ENCODE measurements at places on chromosomes 3 and 15. TPM values are rescaled to one million over a fixed set of nuclear protein-coding genes. Genes with fewer than 3 reads are reported as not detected.

DNA sequence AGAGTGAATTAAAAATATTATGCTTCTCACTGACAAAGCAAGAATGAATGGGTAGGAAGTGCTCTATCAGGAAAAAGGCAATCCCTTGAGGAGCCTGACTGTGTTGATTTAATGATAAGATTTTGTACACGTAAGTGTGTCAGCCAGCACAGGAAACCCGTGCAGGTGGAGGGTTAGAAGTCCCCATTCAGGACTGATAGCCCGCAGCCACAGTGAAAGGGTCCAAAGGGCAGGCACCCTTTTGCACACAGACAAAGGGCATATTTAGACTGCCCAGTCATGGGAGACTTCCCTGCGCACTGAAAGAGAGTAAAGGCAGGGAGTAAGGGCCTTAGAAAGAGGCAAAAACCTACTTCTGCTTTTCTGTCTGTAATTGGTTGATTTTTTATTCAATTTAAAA lies 26.4 kb upstream of the SKIL start:
- DNase-seq = no peak

GRCh38 chr3:61702453-61702852 lies 141.1 kb downstream of the PTPRG start:
- DNase-seq = no peak

- DNase-seq = no peak
Measured at GRCh38 chr15:64275934-64276333, 80.0 kb downstream of the CSNK1G1 start.

DNA sequence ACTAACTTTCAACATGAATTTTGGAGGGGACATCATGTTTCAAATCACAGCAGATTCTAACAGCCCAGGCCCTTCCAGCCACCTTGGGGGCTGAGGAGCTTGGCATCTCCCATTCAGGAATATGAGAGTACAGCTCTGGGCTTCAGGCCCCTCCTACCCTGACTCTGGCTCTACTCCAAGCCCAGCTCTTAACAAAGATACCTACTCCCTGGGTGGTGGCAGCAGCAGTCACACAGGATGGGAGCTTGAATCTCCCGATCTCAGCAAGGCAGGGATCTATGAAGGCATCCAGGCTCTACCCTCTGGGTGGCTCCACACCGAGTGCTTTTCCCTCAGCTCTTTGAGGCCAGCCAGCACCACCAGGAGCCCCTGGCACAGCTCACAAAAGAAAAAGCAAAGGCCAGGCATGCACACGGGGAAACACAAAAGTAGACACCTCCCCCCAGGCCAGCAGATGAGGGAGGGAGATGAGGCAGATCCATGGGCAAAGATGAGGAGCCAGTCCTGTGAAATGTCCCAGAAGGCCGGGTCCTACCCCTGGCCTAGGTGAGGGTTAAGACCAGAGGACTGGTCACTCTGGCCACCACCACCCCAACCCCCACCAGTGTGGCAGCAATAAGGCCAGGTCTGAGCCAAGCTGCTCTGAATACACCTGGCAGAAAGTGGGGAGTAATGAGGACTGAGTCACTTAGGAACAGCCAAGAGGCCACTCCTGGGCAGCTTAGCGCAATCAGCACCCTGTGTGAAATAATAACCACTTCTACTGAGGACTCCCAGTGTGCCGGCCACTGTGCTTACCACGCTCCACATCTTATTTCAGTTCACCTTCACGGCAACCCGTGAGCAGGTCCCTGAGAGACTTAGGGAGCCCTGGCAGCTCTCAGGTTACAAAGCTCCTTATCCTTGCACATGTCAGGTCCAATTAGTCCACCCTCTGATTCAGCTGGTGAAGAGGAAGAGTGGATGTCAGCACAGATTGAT lies 24.3 kb downstream of the PLA2G4F start:
- DNase-seq = no peak

DNA sequence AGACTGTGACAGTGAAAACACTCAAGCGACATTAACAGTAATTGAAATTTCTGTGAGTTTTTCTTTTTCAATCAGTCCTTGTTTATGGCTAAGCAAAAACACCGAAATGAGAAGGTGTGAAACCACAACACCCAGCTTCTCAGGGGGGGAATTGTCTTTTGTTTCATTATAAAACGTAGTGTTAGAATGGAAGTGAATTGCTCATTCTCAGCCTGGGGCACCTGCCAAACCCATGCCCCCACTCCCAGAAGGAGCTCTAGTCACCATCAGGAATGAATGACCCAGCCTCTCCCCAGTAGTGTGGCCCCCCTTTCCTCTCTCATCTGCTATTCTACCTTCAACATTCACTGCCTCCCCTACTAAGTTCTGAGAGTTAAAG lies 185.8 kb upstream of the CFAP20DC start:
- no peak for DNase-seq

Gene A4GNT
- total RNA-seq = not detected

All from cerebellum (tissue), 4 donors.